Globus pallidus (tissue), 1 donor: ENCODE measurements at places on chromosomes 12 and 14.

- no peak for DNase-seq
Measured at GRCh38 chr12:27826076-27826475, 46.0 kb upstream of the MANSC4 start.

GRCh38 chr12:39958377-39958776, 147.5 kb downstream of the SLC2A13 start:
- DNase-seq = no peak

- no peak for DNase-seq
Measured at GRCh38 chr12:100992194-100992593, 197.6 kb downstream of the ANO4 start.

- no peak for DNase-seq
Measured at GRCh38 chr14:102523569-102524450, 14.2 kb upstream of the ANKRD9 start.

- no peak for DNase-seq
Measured at GRCh38 chr14:98926801-98927200, 345.2 kb downstream of the BCL11B start.

- DNase-seq = no peak
Measured at GRCh38 chr12:27185234-27186021, 58.7 kb upstream of the STK38L start.

DNA sequence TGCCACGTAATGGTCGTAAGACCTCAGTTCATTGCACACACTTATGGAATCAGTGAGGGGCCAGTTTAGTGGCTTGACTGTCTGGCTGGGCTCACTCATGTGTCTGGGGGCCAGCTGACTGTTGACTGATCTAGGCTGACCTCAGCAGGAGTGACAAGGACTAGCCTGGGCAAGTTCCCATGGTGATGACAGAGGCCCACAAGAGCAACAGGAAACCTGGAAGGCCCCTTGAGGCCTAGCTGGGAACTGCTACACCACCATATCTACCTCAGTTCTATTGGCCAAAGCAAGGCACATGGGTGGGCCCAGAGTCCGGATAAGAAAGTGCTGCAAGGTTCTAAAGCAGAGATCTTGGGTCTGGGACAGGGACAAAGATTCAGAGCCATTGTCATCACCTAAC, 21.3 kb upstream of the RFLNA start:
- DNase-seq = no peak

DNA sequence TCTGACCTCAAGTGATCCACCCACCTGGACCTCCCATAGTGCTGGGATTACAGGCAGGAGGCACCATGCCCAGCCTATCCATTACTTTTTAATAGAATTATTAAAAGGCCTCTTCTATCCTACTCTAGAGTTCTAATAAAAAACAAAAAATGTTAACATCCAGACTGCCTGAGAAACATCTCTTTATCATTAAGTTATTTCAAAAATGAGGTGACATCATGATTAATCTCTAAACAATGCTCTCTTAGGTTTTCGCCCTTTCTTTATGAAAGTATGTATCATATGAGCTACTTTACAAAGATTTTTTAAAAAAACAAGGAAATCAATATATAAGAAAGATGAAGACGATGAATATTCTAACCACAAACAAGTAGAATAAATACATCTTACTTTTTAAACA, 52.6 kb downstream of the FGD6 start:
- no peak for DNase-seq

GRCh38 chr14:23352506-23353432, at the start of gene SLC22A17:
SLC22A17 (minus strand) TSS chr14:23352887.
- peak; percentile 95 for DNase-seq

DNA sequence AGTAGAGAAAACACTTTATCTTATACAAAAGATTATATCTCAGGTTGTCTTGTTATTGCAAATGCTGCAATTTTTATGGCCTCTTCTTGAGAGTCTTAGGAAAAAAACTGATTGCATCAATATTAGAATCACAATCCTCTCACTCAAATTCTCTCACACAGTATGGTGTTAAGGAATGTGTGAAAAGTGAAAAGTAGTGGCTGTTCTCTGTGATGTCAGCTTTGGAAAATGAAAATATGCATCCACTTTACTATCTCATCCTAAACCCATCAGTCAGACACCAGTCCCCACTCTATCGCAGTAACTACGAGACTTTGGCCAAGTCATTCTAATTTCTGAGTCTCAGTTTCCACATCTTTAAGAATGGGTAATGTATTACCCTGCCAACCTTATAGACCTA, 32.6 kb upstream of the NTF3 start:
- DNase-seq = no peak
